ENCODE measurements at places on chromosomes 7 and 10.

GRCh38 chr10:98376485-98376884 lies 38.5 kb downstream of the PYROXD2 start:
- DNase-seq, result no peak

- no peak for DNase-seq
Observed at GRCh38 chr7:116356979-116357378, 142.6 kb upstream of the CAV2 start.

- no peak for DNase-seq
Observed at GRCh38 chr10:102781090-102781920, 37.6 kb downstream of the WBP1L start.

GRCh38 chr10:58362027-58362789 lies 23.0 kb upstream of the TFAM start:
- no peak for DNase-seq

- DNase-seq, result no peak
Observed at GRCh38 chr7:157974678-157975230, 612.9 kb downstream of the PTPRN2 start.

All from 8988T (cell line).